ENCODE measurements at places on chromosomes 5 and 9.
A peak's percentile ranks its signal among the peaks of the same experiment; 100 is the strongest.

DNA sequence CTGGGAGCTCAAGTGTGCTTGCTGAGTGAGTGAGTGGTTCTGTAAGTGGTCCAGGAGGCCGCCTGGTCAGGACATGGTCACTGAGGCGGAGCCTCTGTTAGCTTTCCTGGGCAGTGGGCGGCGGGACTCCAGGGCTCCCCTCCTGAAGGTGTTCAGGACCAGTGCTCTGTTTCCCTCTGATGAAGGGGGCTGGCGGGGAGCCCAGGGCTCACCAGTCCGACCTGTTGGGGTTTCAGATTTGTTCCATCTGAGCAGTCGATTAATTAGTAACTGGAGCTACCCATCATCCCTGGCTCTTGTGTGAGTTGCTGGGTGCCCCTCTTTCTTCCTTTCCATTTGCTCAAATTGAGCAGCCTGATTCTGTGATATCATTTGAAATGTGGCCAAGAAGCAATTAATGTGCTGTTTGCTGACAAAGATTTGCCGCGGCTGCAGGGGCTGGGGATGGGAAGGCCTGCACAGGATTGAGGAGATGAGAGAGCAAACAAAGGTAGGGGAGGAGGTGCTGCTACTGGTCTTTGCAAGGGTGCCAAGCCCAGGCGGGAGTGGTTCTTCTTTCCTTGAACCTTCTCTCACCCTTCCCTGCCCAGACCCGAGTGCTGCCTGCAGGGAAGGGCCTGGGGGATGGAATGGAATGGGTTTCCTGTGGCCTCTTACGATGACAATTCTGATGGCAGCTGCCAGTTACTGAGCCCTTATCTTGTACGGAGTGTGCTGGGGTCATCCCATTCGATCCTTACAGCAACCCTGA is 92.8 kb upstream of the PITX1 start:
- DNase-seq: no peak

GRCh38 chr5:32507738-32508434 is 63.3 kb upstream of the ZFR start:
- DNase-seq: no peak

- DNase-seq: no peak
Measured at GRCh38 chr9:35862328-35862727, 7.9 kb downstream of the OR13J1 start.

GRCh38 chr5:159515909-159516415 is 185.7 kb upstream of the IL12B start:
- DNase-seq: peak; percentile 40

DNA sequence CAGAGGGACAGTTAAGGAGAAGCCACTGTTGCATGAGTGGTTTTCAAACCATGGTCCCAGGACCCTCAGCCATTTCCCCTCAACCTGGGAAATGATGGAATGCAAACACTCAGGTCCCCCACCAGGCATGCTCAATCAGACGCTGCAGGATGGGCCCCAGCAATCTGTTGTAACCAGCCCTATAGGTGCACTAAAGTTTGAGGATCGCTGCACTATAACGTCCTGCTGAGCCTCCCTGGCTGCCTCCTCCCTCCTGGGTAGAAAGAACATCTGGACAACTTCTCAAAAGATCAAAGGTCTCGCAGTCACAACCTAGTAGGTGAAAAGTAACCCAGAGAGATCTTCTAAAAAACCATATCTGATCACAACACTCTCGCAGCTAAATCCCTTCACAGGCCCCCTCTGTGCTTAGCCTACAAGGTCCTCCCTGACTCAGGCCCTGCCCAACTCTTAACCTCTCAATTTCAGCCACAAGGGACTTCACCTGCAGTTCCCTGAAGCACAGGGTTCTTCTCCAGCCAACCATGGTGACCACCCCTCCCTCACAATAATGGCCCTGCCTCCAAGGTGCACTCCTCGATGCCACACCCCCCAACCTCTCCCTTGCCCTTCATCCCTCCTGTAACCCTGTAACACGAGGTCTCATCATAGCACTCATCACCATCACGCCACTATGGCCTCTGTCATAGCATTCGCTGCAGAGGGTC is 3.5 kb downstream of the SHB start:
- no peak for DNase-seq

- DNase-seq: no peak
Measured at GRCh38 chr5:56837381-56837780, 22.0 kb downstream of the MAP3K1 start.

- DNase-seq: no peak
Measured at GRCh38 chr9:121929893-121930875, 162.9 kb downstream of the TTLL11 start.

DNA sequence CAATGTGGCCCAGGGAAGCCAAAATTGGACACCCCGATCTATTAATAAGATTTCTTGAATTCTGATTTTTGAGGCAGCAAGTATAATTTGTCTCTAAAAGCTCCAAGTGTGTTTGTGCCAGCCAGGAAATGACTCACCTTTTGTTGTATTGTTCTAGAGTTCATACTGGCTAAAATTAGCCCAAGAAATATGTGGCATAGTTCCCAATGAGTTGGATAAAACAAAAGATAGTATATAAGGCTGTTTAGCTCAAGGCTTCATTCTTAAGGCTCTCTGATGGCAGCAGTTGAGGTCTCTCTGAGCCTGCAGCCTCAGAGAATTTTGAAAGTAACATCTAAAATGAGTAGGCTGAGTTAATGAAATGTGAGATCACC is 21.6 kb downstream of the HMGXB3 start:
- DNase-seq: peak; percentile 17

- peak; percentile 64 for DNase-seq
Measured at GRCh38 chr9:130461218-130461630, 16.5 kb downstream of the ASS1 start.

GRCh38 chr9:20984506-20984905 is 46.9 kb downstream of the HACD4 start:
- no peak for DNase-seq

DNA sequence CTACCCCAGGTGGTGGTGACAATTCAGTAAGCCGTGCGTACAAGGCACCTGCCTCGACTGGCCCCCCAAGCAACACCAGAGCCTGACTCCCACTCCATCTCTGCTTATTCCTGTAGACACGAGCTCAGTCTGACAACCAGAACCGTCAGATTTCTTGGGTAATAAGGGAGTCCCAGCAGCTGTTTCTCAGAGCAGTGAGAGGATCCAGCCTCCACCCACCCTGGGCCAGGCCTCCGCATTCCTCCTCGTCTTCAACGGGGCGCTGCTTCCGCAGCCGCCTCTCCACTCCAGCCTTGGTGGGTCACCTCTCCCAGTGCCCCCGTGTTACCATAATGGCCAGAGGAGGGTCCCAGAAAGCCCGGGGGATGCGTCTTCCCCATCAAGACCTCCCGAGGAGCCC is 27.7 kb upstream of the GFPT2 start:
- no peak for DNase-seq

DNA sequence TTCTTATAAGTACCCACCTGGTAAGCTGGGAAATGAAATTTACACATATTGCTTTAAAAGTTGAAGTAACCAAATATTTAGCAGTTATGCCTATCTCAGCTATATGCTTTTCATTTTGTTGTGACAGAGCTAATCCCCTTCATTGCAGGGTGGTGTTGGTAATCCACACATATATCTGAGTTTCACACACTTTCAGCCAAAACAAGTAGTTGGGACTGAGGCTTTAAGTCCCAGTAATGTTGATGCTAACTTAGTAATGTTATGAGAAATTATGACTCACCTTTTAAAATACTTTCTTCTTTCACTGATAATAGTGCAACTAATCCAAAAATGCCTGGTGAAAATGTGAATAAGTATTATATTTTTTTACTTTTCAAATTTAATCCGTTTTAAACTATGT is 19.2 kb upstream of the RICTOR start:
- no peak for DNase-seq

Data from hematopoietic multipotent progenitor cell treated with erythropoietin and hydrocortisone succinate and interleukin-3 and kit ligand, for 8 days (in vitro differentiated cells).